Activated naive CD4-positive, alpha-beta T cell treated with anti-CD3 and anti-CD28 coated beads, Interleukin-2, amount 50 U/mL, for 72 hours (primary cell): ENCODE measurements at places on chromosomes 2 and 18.

- no peak for DNase-seq
Observed at GRCh38 chr2:177147834-177148445, 64.7 kb upstream of the HNRNPA3 start.

DNA sequence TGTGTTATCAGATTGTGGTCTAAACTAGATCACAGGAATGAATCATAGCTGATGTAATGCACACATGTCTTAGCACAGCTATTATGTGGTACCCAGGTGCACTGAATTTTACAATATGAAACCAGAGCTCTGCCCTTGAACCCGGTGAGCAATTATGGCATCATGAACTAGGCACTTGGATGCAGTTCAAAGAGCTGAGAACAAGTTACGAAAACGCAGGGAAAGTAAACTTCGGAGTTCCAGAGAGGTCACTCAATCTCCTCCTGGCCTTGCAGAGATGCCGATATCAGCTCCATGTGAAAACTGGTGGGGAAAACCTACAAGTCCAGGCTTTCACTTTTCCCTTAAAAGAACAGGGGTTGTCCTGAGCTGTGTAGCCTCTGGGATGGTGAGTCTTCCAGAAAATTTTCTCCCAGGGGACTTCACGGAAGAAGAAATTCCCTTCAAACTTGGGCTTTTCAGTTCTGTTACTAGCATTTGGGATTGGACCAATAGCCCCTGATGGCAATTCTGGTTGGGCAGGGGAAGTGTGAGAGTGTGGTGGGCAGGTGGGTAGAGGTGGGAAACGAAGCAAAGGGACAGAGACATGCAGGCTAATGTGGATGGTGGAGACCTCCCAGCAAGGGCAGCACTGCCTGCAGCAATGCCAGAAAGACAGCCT, 71.1 kb upstream of the SH3BP4 start:
- no peak for DNase-seq

DNA sequence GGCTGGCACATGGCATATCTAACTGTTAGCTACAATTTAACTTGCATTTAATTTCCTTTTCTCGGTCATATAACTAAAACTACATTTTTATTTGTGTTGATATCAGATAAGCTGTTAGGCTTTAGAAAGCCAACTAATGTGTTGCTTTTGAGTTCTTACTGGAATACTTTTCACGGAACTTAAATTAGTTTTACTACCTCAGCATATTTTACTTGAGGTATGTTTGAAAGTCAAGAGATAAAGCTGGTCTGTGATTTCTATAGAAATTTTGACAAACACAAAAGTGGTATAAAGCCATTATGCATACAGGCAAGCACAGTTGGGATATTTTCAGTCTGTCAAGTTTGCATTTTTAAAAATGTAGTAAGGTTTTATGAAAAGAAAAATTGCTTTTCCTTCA, 162.6 kb downstream of the ZNF804A start:
- DNase-seq, result no peak

GRCh38 chr2:102358496-102358895, 2.9 kb downstream of the IL18R1 start:
- DNase-seq, result no peak

DNA sequence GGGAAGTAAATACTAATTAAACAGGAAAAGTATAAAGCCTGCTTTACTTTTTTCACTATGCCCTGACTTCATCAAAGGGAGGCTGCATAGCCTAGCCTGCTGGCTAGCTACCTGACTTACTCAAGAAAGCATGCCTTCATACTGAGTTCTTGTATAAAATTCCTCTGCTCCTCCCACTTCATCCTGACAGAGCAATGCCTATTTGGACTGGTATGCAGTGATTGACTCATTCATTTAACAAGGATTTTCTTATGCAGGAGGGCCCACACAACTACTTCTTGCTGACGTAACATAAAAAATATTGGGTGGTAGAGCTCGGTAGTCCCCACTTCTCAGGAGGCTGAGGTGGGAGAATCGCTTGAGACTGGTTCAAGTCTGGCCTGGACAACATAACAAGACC, 70.5 kb downstream of the PRPF40A start:
- no peak for DNase-seq
